ENCODE measurements at places on chromosomes 3 and 15. TPM values are rescaled to one million over a fixed set of nuclear protein-coding genes. Genes with fewer than 3 reads are reported as not detected.

Gene NCBP2
- 96.0 TPM for total RNA-seq

Gene ROPN1
- total RNA-seq = not detected

Gene GOLGA6L1
- total RNA-seq = not detected

Gene DMXL2
- total RNA-seq = 10.0 TPM

Gene GOLGA6B
- total RNA-seq = not detected

Gene EPHB1
- 0.29 TPM for total RNA-seq

Gene ISLR
- total RNA-seq = 0.06 TPM

Gene ZNF774
- 0.23 TPM for total RNA-seq

Gene CD86
- total RNA-seq = 0.39 TPM

Gene ERC2
- 0.18 TPM for total RNA-seq

Gene NEK11
- 3.0 TPM for total RNA-seq

Gene VIPR1
- not detected for total RNA-seq

DNA sequence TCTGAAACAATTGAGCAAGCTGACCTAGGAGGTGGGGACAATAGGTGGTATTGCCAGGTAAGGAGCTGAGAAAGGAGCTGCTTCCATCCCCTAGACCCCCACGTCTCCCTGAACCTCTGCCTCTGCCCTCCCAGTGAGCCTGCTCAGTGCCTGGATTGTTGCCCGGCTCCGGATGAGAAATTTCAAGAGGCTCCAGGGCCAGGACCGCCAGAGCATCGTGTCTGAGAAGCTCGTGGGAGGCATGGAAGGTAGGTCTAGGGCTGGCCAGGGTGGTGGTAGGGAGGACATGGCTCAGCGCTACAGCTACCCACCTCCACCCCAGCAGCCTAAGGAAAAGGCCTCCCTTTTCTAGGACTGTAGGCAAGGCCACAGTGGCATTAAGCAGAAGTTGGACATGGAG lies 13.3 kb downstream of the DUOX1 start:
- no peak for DNase-seq

GRCh38 chr3:58167431-58168351 lies 43.1 kb downstream of the DNASE1L3 start:
- peak; percentile 35 for DNase-seq

DNA sequence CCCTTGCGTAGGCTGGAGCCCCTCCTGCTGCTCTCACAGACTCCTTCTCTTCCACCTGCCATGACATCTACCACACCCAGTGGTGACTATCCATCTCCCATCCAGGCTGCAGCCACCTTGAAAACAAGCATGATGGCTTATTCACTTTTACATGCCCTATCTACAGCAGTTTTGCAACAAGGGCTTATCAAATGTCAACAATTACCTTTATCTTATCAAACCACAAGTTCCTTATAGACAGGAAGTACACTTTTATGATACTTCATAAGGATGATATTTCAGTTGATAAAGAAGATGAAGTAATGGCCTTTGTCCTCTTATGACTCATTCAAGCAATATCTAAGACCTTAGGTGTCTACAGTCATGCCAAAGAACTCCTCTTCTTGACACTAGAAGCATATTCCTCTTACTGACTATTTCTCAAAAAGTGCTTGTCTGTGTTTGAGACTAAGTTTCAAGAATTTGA lies 125.3 kb upstream of the SPRED1 start:
- no peak for DNase-seq

- DNase-seq = no peak
Observed at GRCh38 chr3:14174483-14174882, 3.9 kb downstream of the XPC start.

- DNase-seq = no peak
Observed at GRCh38 chr15:74599156-74599555, 16.5 kb upstream of the CLK3 start.

GRCh38 chr3:60303160-60303559 lies 948.1 kb downstream of the FHIT start:
- no peak for DNase-seq

DNA sequence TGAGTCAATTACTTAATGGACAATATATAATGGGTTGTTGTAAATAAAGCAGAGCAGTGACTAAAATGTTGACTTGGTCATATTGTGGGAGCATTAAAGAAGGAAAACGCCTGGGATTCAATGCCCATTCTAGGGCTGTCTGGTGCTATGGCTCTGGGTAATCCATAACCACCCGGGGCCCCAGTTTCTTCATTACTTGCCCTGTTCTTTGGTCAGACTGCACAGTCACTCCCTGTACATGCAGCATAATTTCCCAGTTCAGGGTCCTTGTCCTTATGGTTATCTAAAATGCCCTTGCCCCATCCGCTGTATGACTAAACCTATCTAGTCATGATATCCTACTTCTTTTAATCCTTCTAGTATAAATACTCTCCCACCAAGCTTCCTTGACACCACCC lies 27.5 kb upstream of the DENND4A start:
- no peak for DNase-seq

- DNase-seq = no peak
Observed at GRCh38 chr15:68578980-68579935, at the start of gene CORO2B. TSS of gene CORO2B (plus strand) at chr15:68578993. CDS start at chr15:68579263, 270 bp downstream.

DNA sequence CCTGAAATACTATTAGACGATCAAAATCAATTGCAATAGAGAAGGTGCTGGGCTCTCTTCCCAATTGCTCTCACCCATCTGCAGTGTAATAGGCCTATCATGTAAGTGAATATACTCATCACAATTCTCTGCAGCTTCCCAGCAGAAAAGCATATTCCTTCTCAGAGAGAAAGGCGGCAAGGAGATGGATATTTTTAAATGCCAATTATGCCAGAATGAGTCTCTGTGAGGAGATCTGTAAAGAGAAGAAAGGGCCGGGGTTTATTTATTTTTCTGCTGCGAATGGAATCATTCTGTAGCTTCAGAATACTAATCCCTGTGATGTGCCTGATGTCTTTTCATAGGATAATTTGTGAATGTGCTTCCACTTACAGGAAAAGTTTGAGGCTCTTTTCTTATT lies 112.0 kb downstream of the APBA2 start:
- DNase-seq = no peak

GRCh38 chr3:42022355-42022754 lies 60.5 kb upstream of the ULK4 start:
- no peak for DNase-seq

DNA sequence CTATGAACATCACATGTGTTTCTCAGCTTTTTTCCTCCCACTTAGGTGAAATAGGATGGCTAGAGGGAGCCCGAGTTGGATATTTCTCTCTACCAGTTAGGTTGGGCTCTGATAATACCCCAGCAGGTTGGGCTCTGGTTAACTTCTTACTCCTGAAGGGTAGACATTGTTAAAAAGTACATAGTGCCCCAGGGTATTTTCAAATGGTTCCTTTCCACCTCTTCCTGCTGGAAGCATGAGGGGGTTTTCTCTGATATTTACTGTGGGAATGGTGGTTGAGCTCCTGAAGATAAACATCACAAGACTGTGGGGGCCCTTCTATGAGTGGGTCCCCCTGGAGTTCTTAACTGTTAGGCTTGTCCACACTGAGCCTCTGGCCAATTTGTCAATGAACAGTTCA lies 36.1 kb upstream of the SPESP1 start:
- DNase-seq = no peak

- DNase-seq = peak; percentile 58
Observed at GRCh38 chr15:75891895-75892294, 11.8 kb upstream of the FBXO22 start.

GRCh38 chr3:62493109-62493801 lies 119.9 kb upstream of the FEZF2 start:
- DNase-seq = no peak

DNA sequence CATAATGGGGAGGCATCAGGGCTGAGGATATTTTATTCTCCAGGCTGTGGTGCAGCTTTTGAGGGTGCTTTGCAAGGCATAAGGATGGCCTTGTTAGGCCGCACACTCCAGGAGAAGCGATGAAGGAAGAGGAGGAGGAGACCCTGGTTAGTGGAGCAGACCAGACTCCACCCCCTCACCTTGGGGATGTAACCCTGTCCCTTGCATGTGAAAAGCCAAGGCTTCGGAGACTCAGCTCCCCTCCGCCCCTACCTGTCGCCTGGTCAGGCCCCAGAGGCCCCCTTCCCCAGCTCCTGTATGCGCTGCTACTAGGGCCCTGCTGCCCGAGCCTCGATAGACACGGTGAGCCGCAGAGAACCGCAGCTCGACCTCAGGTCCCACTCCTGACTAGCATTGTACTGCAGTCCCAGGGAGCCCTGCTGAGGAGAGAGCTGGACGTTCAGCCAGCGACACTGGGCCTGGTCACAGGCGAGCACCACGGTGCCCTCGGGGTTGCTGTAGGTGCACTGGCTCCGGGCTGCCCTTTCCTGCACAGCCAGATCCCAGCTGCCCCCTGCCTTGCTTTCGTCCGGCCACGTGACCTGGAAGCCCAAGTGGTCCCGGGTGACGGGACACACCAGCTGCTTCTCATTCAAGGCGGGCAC lies 10.2 kb downstream of the CPN2 start:
- no peak for DNase-seq

GRCh38 chr15:99732751-99733267 lies 428 bp downstream of the LYSMD4 start:
- DNase-seq = no peak
